Renal cortical epithelial cell (primary cell): ENCODE measurements at places on chromosomes 3 and 15. TPM values are rescaled to one million over a fixed set of nuclear protein-coding genes. Genes with fewer than 3 reads are reported as not detected.

Gene GABRA5
- total RNA-seq = not detected in 2 replicates

Gene ANKRD63
- total RNA-seq = 0.05 TPM in 1 of 2 replicates, not detected in the other

Gene VPS18
- 52.7 and 62.3 TPM in 2 replicates for total RNA-seq

GRCh38 chr3:46536758-46537157 lies 29.3 kb downstream of the LRRC2 start:
- no peak for DNase-seq

GRCh38 chr3:23189187-23189586 lies 13.9 kb upstream of the UBE2E2 start:
- DNase-seq = no peak

DNA sequence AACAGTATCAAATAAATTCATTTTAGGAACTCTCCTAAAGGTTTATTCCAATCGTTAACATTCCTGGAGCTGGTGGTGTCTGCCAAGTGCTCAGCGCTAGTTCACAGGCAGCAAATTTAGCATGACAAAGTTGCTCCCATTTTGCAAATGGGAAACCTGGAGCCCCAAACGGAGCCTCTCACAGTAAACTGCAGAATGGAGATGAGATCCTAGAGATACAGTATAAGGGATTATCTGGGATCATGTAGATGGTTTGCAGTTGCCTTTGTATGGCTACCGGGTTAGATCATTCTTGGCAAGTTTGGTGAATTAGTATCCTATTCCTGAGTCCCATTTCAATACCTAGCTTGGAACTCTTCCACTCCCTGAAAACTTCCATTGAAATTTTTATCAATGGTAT lies 173.7 kb downstream of the CDIN1 start:
- no peak for DNase-seq

DNA sequence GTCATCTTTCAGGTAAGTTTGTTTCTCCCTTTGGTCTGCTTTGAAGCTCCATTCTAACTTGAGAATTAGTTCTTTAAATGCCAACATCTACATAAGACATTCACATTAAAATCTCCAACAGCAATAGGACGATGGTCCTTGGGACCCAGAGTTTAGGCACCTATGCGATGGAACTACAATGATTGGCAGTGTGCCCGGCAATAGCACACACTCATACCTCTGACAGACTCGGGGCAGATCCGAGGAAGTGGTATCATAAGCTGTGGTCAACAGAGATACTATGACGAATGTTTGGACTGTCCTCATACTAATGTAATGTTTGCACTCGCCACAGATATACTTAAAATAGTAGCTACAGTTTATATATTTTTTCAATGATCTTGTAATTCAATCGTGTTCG lies 34.2 kb upstream of the NR2F2 start:
- DNase-seq = no peak

DNA sequence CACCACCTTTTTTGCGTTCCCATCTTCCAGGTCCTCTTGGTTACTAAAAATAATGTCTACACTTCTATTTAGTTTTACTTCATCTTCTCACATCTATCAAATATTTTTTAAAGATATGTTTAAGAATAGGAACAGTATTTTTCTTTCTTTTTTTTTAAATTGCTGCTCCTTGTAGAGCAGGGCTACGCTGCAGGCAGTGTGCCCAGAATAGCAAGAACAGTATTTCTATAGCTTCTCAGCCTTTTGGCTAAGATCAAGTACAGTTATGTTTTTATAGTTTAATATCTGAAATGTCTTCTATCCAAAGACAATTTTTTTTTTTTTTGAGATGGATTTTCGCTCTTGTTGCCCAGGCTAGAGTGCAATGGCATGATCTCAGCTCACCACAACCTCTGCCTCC lies 73.0 kb downstream of the MYO9A start:
- no peak for DNase-seq

GRCh38 chr3:29282427-29283230 lies 1.8 kb downstream of the RBMS3 start:
- DNase-seq = peak; percentile 80

DNA sequence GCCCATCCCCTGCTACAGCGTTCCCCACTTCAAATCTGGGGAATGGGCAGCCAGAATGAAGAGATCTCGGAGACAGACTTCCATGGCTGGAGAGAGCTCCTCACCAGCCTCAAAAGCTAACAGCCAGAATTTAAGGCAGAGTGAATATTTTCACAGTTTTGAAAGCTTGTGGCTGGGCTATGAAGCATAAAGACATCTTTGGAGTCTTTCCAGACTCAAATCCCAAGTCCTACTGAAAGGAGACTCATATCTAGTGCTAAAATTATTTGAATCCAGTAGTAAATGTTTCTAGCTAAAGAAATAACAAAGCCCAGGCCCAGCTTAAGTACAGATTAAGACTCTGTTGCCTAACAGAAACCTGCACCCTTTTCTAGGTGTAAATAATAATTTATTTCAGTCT lies 628.4 kb upstream of the ALCAM start:
- DNase-seq = peak; percentile 2

GRCh38 chr3:57582474-57583168 lies 14.5 kb downstream of the ARF4 start:
- peak; percentile 62 for DNase-seq

DNA sequence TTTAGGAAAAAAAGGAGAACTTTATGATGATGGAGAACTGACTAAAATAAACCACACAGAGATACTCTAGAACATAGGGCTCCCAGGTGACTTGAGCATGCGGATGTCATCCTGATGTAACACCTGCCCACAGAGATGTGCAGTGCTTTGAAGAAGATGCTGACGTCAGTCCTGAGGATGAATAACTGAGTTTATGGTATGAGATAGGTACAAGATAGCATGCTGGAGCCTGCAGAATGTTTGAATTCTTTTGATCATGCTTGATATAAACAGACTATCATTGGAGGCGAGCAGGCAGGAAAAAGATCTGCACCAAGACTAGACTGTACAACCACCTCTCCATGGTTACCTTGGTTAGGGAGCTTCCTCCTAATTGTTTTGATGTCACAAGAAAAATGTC lies 12.4 kb downstream of the CCR4 start:
- DNase-seq = no peak

DNA sequence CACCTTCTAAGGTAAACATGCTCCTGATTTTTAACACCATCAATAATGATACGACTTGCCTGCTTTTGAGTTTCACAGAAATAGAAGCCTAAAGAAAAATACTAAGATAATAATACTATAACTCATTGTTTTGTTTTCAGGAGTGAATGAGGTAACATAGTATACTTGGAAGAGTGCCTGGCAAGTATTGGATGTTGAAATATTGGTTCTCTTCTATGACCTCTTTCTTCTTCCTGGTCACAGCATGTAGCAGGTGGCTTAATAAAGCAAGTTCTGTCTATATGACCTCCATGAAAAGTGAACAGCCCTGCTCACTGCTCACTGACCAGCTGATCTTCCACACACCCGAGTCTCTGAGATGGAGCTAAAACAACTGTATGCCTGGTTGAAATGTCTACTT lies 312.3 kb upstream of the ONECUT1 start:
- DNase-seq = no peak
